AG09309 (cell line): ENCODE measurements at places on chromosomes 2 and 18.

- DNase-seq: no peak
These were observed 77.0 kb upstream of the LGALSL start for GRCh38 chr2:64376926-64377325.

- peak; percentile 24 for DNase-seq
These were observed 25.4 kb upstream of the GLI2 start for GRCh38 chr2:120710256-120710655.

DNA sequence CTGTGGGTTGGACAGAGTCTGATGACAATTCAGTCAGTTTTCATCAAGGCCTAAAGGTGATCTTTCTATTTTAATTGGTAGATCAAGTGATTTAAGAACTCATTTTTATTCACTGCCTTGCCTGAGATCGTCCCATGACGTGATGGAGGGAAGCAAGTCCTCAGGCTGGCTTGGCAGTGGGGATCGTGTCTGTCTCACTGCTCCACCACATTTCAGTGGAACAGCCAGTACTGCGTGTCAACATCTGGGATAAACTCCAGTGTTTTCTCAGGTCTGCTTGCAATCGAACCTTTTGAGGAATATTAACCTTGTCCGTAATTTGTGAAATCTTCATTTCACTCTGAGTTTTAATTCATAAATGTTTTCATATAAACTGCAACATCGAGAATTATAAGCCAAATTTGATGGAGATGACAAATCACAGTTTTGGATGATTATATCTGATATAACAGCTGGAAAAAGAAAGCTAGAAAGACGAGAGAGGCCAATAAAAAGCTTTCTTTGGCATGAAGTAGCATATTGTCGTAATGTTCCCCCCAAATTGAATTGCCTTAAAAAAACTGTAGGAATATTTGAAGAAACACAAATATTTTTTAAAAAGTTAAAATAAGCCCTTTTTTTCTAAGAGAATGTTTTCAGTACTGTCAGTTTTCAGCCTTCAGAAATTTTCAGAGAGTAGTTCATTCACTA is 414.7 kb upstream of the SPRED2 start:
- no peak for DNase-seq

DNA sequence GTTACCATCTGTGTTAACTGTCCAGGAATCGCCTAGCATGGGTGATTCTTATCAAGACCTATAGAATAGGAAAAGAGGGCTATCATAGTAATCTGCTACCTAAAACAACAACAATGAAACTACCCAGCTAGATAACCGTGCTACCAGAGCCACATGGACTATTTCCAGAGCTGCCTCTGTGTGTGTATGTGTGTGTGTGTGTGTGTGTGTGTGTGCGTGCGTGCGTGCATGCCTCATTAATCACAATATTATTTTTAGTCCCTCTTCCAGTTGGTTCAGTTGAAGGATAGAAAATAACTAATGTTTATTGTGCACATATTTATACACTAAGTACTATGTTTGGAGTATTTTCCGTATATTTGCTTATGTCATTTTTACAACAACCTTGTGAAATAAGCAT is 201.1 kb downstream of the SP3 start:
- DNase-seq: no peak

DNA sequence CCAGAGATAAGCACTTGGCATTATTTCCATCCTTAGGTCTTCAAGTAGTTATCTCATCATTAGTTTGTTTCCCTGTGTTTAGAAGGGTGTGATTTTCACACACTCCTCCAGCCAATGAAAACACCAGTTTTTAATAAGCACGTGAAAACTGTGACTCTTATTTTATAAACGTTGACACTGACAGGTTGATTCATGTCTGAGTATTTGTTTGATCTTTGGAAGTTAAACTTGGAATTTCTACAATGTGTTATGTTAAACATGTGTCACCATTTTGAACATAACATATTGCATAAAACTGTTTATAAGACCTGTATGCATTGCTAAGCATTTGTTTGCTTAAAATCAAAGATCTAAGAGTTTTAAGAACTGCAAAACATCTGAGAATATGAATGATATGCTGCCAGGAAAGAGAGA is 27.6 kb downstream of the SLC40A1 start:
- DNase-seq: no peak

DNA sequence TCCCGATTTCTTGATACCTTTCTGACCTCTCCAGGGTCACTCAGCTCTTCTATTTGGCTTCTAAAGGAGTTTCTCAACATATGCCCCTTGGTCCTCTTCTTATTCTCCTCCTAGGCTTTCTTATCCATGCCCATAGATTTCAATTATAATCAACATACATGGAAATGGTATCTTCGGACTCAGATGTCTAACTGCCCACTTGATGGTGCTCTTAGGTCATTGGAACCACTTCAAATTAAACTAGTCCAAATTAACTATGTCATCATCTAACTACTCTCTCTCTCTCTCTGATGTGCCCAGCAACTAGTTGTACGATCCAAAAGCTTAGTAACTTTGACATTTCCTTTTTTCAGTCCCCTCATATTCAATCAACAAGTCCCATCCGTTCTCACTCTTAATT is 43.2 kb upstream of the GPR75 start:
- no peak for DNase-seq

DNA sequence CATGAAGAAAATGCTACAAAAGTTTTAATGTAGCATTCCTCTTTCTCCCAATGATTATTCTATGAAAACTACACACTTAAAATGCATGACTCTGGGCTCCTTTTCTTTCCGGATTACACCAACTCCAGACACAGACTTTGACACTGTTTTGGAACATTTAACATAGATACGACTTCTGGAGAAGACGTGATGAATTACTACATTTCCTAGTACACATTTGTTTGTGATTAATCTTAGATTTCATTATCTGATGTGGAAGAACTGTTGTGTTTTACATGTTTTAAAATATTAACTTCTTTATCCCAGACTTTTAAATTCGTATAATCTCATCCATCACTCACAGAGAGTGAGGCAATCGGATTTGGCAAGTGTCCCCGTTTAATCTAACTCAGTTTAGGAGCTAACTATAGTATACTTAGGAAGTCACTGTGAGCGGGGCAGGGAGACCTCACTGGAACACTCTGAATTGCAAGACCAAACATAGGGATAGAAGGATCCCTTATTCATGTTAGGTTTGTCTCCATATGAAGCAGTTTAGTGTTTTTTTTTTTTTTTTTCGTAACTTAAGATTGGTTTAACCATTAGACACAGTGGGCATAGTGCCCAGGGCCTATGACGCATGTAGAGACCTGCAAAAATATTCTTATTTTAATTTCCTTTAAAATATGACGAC is 66.7 kb downstream of the PDE1A start:
- DNase-seq: no peak

DNA sequence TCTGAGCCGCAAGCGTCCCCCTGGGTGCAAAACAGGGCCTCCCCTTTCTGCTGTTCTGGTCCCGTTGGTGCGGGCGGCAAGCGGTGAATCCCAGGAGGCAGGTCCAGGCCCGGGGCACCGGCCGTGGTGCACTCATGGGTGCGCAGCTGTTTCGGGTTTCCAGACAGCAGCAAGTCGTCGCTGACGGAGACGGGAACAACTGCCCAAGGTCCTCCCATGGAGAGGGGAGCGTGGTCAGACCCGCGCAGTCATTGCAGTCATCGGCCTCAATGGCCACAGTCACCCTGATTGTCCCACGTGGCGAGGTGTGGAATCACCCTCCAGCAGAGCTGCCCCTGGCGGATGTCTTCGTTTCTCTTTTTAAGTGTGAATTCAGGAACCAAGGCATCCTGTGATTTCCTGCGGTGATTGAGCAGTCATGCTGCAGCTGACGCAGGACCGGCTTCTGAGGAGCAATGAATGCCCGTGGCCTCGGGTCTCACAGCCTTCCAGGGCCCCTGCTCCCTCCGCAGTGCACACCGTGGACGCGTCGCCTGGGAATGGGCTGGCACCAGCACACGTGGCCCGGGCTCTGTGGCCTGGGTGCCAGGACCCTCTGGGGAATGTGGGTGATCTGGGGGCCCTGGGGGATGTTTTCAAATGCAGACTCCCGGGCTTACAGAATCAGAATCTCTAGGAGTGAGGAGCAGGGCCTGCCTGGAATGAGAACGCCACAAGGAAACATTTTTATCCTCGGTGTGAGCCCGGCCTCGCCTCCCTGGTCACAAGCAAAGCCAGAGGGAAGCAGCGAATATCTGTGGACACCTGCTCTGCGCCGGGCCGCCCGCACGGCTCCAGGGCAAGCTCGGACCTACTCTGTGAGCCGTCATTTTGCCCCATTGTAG is 244.2 kb upstream of the SALL3 start:
- no peak for DNase-seq

DNA sequence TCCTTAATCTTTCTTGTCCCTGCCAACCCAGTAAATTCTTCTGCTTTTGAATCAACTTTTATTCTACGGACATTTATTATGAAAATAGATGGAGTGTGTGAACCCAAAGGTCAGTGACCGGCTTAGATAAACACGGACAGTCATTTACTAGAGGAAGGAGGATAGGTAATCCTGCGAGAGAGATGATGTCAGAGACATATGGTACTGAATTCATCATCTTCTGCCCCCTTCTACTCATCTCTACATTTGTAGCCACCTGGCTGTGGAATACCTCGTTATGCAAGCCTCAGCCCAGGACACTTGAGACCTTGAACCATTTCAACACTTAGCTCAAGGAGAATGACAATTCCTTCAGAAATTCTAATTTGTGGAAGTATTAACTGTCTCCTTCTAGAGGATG is 443.6 kb downstream of the TDRD15 start:
- no peak for DNase-seq

DNA sequence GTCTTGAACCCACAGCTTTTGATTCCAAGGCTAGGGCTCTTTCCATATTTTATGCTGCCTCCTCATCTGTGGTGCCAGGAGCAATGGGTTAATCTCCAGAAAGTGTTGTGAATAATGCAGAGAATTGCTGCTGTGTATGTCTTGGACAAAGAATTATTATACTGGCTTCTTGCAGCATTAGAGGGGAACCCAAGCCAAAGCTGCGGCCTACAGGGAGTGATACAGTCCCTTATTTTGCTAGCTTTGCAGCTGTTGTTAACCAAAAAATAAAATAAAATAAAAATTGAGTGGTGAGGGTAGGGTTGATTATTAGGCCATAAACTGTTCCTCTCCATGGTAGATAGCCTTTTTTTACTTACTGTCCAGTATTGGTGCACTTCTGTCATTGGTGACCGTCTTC is 16.7 kb downstream of the WIPF1 start:
- no peak for DNase-seq

DNA sequence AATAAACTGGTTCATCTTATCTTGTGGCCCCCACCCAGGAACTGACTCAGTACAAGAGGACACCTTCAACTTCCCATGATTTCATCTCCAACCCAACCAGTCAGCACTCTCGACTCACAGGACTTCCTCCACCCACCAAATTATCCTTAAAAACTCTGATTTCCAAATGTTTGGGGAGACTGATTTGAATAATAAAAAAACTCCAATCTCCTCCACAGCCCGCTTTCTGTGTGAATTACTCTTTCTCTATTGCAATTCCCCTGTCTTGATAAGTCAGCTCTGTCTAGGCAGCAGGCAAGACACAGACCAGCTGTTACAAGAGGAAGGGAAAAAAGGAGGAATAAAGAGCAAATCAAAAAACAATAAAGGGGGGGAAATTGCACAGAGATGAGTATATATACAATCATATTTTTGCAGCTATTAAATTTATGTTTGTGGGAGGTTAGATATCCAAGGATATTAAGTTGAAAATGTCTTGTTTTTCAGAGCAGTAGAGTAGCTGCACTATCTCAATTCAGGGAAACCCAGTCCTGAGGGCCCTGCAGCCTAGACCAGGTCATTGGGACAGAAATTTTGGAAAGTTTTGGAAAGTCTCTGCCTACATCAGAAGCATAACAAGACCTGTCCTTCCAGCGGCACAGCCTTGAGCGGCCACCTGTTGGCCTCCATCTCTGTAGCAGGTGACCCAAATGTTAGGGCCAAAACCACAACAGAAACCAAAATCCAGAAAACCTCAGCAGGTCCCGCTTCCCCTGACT is 32.8 kb upstream of the SIGLEC15 start:
- no peak for DNase-seq

GRCh38 chr2:239579524-239580198 is 178.8 kb upstream of the HDAC4 start:
- DNase-seq: no peak

DNA sequence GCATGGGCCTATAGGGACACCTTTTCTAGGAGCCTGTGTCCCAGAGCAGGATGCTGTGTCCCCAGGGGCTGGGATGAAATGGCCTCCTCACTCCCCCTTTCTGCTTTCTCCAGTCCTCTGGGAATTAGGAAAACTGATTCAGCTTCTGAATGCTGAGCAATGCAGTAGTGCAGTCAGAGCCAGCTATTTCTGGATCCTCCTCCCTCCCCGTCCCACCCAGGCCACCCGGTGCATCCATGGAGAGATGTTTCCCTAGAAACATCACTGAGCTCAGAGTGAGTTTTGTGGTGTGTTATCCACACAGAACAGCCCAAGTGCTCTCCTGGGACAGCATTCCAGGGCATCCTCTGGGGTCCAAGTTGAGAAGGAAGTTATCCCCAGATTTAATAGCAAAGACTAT is 125.5 kb downstream of the LOXHD1 start:
- DNase-seq: no peak

GRCh38 chr18:58761970-58762780 is 90.9 kb downstream of the MALT1 start:
- no peak for DNase-seq

- no peak for DNase-seq
These were observed 282.8 kb downstream of the NBAS start for GRCh38 chr2:15278296-15278695.

DNA sequence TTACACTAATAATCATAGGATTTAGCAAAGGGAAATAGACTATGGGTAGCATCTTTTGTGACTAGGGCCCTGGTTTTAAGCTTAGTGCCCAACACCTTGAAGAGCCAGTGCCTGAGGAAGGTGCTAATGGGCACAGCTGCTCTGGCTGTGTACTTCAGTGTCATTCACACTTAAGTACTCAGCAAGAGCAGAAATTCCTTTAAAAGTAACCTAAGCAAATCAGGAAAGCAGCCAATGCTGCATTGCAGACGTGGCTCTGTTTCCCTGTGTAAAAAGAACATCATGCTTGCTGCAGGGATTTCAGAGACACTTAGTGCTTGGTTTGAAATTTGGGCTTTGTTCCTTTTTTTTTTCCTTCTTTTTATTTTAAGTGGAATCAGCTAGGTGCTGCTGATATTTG is 505.4 kb downstream of the SUCLG1 start:
- no peak for DNase-seq

DNA sequence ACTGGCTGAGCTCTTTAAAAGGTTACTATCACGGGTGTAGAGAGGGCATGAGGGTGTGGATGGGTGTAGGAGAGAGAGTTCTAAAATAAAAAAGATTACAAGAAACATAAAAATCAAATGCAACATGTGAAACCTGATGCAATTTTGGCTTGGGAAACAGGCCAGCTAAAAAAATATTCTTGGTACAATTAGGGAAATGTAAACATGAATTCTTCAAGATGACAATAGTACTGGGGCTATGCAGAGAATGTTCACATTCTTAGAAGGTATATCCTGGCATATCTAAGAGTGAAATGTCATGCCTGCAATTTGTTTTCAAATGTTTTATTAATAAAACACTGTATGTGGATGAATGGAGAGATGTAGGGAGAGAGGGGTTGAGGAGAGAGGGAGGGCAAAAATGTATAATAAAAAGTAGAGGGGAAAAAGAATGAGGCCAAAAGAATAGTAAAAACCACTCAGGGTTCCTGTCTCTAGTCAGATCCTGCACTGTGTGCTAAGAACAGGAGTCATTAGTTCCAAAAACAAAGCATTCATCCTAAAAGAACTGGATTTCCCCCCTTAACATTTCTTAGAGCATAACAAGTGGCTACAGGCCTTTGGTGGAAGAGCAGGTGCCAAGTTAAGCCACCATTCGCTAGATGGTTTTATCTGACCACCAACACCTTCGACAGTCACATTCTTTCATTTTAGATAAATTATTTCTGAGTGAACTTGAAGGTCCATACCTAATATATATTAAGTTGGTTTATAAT is 77.3 kb downstream of the LPIN2 start:
- no peak for DNase-seq
